ENCODE measurements at places on chromosomes 1 and 21.

DNA sequence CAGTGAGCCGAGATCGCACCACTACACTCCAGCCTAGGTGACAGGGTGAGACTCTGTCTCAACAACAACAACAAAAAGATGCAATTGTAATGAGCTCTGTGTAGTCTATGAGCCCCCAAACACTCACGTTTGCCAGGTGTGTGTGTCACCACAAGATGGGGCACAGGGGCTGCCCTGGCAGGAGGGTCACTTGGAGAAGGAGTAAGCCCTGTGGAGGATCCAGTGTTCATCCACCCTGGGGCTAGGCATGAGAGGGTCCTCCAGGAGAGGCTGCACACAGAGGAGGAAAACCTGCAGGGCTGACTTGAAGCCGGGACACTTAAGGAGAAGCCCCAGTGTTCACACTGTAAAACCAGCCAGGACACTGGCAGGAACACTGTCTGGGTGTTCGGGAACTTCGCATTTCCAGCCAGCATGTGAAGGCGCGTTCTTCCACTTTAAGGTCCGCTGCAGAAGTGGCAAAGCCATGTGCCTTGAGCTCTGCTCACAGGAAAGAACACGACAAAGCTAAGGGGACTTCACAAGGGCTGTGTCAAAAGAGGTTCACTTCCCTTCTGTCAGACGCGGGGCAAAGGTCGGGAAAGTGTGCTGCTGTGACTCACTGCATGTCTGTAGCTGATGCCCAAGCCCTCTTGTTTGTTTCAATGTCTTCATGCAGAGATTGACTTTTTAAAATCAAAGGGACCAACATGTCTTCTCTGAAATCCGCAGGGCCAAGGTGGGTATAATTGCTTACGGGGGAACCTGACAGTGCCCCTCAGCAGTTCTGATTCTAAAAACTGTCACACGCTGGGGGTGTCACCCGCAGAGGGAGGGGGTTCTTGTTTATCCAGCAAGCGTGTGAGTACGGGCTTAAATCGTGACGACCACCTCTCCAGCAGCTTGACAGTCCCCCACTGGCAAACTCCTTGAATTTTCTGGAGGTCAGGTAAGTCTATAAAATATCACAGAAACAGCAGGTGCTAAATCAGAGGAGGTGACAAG lies 102.8 kb downstream of the RIPK4 start:
- no peak for DNase-seq

DNA sequence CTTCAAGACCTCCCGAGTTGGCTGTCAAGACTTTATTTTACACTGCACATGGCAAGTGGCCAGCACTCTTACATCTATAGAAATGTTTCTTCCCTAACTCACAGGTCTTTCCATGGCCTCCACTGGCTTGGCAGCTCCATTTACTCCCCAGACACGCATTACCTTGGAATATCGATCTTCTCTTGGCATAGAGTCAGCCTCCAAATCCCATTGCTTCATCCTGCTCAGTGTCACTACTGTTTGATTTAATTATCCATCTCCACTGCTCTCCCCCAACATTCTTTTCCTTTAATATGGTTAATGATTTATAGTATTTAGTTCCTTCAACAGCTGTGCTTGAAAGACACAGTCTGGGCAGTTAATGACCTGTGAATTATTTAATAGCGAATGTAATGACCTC lies 241.2 kb upstream of the MAP1LC3C start:
- DNase-seq: no peak

GRCh38 chr1:151145304-151146071 lies 943 bp downstream of the SEMA6C start:
- no peak for DNase-seq

- DNase-seq: no peak
These were observed 19.1 kb upstream of the NPHP4 start for GRCh38 chr1:6011161-6011945.

GRCh38 chr21:29144736-29145353 lies 14.4 kb downstream of the MAP3K7CL start:
- DNase-seq: no peak

GRCh38 chr1:232655028-232655745 lies 25.3 kb upstream of the SIPA1L2 start:
- no peak for DNase-seq

- no peak for DNase-seq
These were observed 32.8 kb downstream of the ELK4 start for GRCh38 chr1:205598841-205599668.

GRCh38 chr1:37861151-37861550 lies 1.8 kb upstream of the MTF1 start:
- no peak for DNase-seq

GRCh38 chr1:195251900-195252299 lies 1356.3 kb downstream of the KCNT2 start:
- no peak for DNase-seq

- no peak for DNase-seq
These were observed 54.8 kb downstream of the FOXO6 start for GRCh38 chr1:41416081-41416480.

DNA sequence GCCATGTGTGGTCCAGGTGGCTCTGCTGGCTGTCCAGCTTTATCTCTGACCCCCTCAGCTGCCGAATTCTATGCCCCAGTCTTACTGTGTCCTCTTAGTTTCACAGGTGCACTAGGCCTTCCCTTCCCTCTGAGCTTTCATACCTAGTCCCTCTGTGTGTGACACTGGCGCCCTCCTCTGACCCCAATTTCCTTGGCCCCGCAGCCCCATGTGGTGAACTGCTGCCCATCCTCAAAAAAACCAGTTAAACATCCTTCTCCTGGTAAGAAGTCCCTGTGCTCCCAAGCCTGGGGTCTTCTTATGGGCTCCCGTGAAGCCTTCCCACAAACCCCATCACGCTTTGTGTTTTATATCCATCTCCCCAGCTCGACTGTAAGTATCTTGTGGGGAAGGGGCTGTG lies 93.9 kb upstream of the TSPAN2 start:
- no peak for DNase-seq

DNA sequence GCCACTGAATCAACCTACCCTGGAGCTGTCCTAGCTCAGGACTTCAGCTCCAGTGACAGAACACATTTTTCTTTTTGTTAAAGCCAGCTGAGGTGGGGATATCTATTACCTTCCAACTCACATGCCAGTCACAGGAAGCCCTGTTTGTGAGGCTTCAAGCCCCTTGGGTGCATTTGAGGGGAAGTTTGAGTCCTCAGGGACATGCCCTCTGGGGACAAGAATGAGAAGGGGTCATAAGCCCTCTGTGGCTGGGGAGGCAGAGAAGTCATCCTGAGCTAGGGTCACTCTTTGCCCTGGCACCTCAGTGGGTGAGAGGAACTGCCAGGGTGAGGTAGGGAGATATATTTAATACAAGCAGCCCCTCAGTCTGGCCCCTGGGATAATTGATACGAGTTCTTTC lies 33.5 kb upstream of the CLDN14 start:
- no peak for DNase-seq

DNA sequence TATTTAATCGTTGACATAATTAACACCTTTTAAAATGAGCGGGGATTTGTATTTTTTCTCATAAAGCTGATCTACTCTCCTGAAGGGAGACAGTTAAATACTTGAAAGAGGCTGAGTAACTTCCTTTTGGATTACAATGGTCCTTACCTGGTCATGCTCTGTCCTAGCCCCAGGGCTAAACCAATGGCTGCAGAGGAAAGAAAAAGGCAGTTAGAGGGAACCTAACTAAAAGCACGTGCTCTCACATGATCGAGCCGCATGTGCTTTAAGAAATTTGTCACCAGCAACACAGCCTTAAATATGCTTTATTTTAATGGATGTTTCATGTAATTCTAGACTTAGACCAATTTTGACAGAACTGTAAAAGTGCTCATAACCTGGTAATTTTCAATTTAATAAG lies 132.7 kb downstream of the GPATCH2 start:
- DNase-seq: no peak

- no peak for DNase-seq
These were observed 6.2 kb downstream of the CROCC start for GRCh38 chr1:16927711-16928485.

GRCh38 chr1:31413405-31414001 lies 490 bp downstream of the SERINC2 start:
- DNase-seq: no peak

DNA sequence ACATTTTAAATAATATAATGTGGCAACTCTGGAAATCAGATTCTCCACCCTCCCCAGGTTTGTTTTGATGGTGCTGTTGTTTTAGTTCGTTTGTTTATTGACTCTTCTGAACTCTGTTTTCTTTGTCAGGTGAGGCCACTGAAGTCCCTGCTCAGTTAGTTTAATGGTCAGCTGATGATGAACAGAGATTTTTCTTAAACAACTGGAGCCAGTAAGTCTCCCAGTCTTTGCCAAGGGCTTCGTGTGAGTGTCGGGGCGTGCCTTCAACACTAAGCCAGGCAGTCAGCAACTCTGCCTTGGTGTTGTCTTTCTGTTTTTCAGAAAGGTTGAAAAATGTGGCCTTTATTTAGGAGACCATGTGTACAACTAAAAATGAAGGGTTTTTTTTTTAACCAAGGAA lies 58.9 kb downstream of the TEX35 start:
- no peak for DNase-seq

DNA sequence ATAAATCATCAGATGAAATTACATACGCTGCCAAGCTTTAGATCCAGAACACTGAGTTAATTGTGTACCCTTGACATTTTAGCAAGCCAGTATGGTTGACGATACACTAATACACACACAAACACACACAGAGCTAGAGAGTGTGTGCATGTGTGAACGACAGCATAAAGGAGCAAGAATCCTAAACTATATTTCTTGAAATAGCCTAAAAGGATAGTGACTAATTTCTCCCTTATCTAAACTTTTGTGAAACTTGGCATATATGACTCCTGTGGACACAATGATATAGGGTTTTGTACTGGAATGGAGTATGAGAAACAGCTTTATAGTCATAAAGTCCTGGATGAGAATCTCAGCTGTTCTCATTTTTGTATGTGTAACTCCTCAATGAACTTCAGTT lies 65.1 kb upstream of the DMRTA2 start:
- DNase-seq: no peak

- DNase-seq: no peak
These were observed 184.9 kb downstream of the SLC35F3 start for GRCh38 chr1:234089396-234089795.

DNA sequence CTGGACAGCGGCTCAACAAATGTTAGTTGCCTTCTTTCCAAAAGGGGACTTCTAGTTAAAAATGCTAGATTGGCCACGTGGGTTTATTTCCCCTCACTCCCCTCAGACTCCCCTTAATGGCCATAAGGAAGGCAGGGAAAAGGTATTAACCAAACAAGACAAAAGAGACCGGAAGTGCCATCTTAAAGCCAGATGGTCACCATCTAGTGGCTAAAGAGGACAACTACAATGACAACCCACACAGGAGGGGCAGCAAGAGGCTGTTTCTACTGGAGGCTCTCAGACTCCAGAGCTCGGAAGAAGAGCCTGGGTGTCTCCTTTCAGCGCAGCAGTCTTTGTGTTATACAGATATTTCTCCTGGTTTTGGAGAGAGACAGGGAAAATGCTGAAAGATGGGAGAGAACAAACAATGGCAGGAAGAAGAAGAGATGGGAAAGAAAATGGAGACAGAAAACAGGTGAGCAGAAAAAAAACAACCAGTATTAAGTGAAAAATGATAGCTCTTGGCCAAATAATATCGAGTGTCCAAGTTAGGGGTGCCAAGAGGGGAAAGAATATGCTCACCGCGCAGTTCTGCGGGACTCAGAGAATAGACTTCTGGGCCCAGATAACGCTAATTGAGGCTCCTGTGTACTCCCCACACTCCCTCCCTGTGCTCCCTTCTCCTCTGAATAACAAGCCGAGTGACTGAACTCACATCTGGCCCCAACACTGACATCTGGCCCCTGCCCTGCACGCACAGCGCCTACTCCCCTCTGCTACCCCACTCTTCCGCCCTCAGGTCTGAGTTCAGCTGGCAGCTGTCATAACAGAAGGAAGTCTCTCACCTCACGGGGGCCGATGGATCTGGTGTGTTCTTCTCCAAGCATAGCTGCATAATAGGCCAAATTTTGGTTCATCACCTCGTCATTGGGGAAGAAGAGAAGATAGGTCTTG lies 9.6 kb downstream of the P3H1 start:
- no peak for DNase-seq

DNA sequence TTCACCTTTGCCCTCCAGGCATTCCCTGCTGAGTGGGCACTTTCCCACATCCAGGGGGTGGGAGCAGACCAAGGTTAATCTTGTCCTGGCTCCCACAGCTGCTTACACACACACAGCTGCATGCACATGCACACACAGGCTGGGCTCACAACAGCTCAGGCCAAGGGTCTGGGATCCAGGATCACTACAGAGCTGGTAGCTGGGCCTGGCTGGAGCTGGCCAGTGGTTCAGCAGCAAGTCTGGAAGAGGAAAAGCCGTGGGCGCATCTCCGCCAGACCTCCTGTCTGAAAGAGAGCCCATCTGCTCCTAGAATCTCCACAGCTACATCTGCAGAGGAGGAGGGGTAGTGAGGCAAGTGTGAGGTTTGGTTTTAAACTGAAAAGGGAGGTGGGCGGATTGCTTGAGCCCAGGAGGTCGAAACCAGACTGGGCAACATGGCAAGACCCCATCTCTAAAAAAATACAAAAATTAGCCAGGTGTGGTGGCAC lies 3.8 kb downstream of the CDK18 start:
- DNase-seq: no peak

DNA sequence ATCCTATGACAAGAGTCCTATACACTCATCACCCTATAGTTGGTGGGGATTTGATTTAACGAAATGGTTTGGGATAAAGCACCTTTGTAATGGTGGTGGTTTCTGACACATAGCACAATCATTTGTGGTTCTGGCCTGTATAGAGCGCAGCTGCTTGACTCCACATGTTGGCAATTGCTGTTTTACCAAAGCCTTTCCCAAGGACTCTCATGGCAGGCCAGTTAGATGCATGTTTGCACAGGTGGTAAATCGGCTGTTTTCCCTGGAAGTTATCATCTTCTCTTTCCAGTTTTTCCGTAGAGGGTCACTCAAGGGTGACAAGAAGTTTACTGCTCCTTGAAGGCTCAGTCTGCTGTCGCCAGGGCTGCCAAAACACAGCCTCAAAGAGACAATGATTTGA lies 17.1 kb upstream of the XPR1 start:
- DNase-seq: no peak

GRCh38 chr1:180953291-180954004 lies 40.8 kb downstream of the KIAA1614 start:
- DNase-seq: no peak

GRCh38 chr1:152347116-152347728 lies 12.6 kb downstream of the FLG2 start:
- no peak for DNase-seq

DNA sequence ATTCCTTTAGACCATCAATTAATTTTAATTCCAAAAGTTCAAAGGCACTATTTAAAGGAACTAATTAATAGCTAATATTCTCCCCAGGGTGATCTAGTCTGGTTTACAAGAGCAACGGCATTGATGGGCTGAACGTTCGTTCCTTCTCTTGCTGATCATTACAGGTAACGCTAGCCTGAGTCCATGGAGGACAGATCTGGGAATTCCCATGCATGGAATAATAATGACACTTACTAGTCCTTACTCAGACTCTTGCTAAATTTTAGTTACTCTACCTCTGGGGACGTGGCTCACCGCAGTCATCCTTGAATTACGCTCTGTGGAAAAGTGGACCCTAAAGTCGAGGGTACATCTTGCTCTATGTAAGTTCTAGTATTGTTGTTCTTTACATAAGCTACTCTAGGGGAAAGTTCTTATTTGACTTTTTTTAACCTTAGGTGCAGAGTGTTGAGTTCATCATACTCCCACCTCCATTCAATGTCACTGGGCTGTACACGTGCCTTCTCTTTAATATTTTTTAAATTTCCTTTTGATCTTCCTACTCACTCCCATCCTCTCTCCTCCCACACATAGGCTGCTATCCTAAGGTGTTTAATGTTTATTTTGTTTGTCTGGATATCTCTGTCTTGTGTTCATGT lies 133.9 kb downstream of the ZNF281 start:
- DNase-seq: no peak

All from vagina (tissue), 2 donors.